GM04503 (cell line): ENCODE measurements at places on chromosomes 4 and X.

DNA sequence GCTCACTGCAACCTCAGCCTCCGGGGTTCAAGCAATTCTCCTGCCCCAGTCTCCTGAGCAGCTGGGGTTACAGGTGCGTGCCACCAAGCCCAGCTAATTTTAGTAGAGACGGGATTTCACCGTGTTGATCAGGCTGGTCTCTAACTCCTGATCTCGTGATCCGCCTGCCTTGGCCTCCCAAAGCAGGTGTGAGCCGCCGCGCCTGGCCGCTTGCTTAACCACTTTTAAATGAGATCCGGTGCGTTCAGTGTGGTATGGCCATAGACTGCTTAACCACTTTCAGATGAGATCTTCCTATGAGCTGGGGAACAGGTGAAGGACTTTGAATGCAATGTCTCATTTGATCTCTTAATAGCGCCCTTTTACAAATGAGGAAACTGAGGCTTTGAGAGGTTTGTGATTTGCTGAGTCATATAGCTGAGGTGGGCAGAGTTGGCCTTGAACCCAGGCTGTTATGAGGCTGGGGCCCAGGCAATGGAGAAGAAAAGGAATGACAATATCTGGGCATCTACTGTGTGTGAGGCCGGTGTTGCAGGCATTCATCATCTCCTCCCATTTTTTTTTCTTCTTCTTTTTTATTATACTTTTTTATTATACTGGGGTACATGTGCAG lies 41.9 kb upstream of the NSG1 start:
- DNase-seq = no peak

- DNase-seq = no peak
Observed at GRCh38 chr4:134144337-134144736, 57.3 kb downstream of the PABPC4L start.

GRCh38 chrX:11285651-11286050 lies 7.6 kb upstream of the AMELX start:
- DNase-seq = no peak

DNA sequence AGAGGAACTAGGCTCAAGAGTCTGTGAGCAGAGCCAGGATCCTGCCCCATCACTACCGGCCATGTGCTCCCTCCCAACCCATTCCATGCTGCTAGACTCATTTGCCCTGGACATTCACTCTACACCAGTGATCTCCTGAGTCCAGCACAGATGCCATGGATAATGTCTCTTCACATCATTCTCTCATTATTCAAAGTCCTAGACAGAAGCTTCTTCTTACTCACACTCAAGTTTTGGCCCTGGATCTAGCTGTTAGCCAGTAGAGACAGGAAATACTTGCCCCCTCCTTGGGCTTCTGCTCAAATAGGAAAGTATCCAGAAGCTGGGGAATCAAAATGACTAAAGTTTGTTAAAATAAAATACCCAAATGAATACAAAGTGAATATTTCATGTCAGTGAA lies 266.8 kb upstream of the LDB2 start:
- DNase-seq = peak; percentile 62

DNA sequence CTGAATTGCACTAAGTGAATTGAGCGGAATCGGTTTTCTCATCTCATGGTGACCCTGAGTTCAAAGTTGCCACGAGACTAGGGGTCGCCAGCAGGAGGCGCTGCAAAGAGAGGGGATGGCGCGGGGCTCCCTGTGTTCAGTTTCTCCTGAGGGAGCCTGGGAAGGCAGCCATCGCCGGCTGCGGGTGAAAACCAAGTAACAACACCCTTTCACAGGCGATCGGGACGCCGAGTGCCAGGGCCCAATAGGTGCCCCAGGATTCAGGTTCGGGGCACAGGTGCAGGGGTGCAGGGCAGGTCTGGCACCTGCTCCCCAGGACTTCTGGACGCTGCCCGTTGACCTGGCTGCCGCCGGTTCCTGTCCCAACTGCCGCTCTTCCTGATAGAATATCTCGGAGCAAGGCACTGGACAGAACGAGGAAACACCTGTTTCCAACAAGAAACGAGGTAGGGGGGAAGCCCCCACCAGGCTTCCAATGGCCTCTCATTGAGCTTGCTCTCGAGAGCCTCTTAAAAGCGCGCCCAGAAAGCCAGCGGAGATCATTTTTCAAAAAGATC lies 1.1 kb upstream of the FGF16 start:
- no peak for DNase-seq

DNA sequence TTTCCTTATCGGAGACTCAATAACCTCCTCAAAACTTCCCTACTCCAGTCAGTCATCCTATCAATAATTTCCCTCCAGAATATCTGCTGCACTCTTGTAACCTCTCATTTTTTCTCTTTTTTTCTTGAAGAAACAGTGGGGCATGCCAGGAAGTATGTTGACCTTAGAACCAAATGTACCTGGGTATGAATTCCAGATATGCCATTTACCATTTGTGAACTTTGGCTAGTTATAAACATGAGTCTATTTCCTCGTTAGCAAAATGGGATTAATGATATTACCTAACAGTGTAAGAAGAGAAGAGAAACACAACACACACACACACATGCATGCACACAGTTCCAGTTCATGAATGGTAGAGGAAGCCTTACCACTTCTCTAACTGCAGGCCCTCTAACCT lies 578.2 kb downstream of the FAM133A start:
- DNase-seq = no peak

DNA sequence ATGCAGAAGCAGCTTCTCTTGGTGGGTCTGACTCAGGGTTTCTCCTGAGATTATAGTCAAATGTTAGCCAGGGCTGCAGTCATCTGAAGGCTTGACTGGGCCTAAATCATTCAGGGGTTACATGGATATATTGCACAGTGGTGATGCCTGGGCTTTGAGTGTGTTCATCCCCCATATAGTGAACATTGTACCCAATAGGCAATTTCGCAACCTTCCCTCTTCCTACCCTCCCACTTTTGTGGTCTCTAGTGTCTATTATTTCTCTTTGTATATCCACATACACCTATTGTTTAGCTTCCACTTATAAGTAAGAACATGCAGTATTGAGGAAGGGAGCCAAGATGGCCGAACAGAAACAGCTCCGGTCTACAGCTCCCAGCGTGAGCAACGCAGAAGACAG lies 90.3 kb upstream of the CAMK2D start:
- DNase-seq = no peak

GRCh38 chrX:118718737-118719136 lies 8.7 kb upstream of the IL13RA1 start:
- no peak for DNase-seq

- no peak for DNase-seq
Observed at GRCh38 chr4:100079264-100079663, 111.0 kb downstream of the DDIT4L start.

DNA sequence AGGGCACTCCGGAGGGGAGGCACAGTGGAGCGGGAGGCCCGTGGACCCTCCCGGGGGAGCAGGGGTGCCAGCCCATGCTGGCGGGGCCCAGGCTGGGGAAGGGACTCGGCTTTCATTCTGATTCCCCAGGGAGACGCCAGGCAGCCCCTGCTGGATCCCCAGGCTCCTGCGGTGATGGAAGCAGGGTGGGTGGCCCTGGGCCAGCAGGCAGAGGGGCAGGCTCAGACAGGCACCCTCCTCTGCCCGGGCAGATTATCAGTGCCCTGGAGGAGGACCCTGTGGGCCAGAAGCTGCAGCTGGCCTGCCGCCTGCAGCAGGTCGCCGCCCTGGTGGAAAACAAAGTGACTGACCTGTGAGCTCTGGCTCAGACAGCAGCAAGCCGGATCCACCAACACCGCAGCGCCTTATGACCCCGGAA lies 2.1 kb upstream of the SRPK3 start:
- DNase-seq = no peak

DNA sequence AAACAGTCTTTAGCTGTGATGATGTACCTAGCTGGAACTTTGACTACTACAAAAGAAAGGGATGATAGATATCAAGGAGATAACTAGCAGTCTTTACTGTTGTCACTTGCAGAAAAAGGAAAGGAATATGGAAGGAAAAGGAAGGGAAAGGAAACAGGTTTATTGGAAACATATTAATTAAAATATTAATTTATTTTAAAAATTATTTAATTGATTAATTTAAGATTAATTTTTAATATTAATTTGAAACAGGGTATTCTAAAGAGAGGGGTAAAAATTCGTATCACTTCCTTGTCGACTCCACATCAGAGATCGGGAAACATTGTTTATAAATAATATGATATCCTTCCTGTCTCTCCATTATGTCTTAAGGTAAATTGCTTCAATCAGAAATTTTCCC lies 186.5 kb upstream of the IL15 start:
- no peak for DNase-seq

- no peak for DNase-seq
Observed at GRCh38 chr4:38600575-38600974, 63.4 kb upstream of the KLF3 start.

GRCh38 chr4:40550948-40551462 lies 78.7 kb downstream of the RBM47 start:
- DNase-seq = no peak

DNA sequence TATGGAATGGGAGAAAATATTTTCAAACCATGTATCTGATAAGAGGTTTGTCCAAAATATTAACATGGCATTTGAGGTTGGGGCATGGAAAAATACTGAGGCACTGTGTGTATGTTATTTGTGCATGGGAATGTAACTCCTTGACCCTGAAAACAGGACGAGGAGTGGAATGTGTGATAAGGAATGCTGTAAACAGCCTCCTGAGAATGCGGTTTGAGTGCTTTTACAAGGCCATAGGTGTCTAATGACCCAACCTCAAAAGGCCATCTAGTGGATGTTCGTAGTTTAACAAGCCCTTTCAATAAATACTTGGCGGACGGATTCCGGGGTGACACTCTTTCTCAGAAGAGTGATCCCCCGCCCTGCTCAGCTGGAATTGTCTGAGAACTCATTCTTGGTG lies 162.9 kb upstream of the USP9X start:
- DNase-seq = no peak

GRCh38 chr4:77146186-77147078 lies 10.6 kb upstream of the CCNG2 start:
- DNase-seq = no peak

- DNase-seq = no peak
Observed at GRCh38 chr4:3771164-3771809, 5.1 kb downstream of the ADRA2C start.

GRCh38 chr4:64698171-64698570 lies 288.9 kb upstream of the TECRL start:
- DNase-seq = no peak

DNA sequence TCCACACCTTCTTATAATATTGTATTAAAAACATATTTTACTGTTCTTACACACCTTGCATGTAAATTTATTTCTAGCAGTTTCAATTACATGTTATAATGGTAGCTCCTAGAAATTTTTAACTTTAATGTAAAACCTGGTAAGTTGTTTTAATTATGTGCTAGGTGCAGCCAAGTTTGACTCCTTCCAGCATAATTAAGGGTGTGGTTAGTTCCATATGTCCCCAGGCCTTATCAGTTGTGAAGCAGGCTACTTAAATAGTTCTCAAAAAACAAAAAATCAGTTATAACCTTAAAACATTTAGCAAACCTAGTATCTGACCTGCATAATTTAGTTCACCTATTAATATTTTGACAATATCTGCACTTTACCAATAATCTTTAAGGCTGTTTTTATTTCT lies 26.9 kb upstream of the PASD1 start:
- no peak for DNase-seq

GRCh38 chrX:51975360-51975759 lies 81.9 kb downstream of the MAGED1 start:
- DNase-seq = no peak

DNA sequence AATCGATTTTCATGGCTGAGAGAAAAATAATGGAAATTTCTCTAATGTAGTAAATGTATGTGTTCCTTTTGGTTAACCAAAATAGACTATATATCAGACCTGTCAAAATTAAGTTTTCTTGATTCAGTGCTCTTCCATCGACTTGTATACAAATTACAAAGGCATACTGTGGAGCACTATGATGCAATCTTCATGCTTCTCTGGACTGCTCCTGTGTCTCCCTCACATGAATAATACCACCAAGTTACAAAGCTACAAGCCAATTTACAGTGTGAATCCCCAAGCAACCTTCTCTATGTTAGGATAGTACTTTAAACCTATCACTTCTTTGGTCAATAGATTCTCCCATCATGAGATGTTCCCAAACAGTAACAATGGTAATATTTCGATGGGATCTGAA lies 577.9 kb downstream of the PPARGC1A start:
- no peak for DNase-seq

DNA sequence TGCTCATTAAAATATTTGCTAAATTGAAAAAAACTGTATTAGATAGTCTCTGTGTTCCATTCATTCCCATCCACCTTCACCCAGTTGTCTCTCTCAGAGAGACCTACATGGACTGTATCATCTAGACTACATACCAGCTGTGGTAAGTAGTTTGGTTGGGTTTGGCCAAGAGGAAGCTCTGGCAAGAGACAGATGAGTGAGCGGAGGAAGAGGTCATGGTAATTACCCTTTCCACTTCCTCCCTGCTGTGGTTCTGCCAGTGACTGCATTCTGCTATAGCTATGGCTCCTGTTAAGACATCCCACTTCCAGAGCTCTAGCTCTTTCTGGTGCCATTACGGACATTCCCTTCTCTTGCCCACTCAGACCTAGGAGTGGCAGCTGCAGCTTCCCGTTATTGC lies 239.0 kb upstream of the MID1 start:
- DNase-seq = no peak

- no peak for DNase-seq
Observed at GRCh38 chrX:74422576-74423288, 1.4 kb downstream of the SLC16A2 start.

GRCh38 chr4:174522183-174523024 lies at the start of gene HPGD:
HPGD (minus strand) TSS chr4:174522488; CDS start chr4:174522451, 37 bp downstream.
- DNase-seq = no peak
